DMS79 (cell line): ENCODE measurements at places on chromosomes 2 and 18.

- no peak for DNase-seq
These were observed 447.5 kb upstream of the FSIP2 start for GRCh38 chr2:185291035-185291647.

- DNase-seq = no peak
These were observed 242.8 kb downstream of the NEDD4L start for GRCh38 chr18:58286632-58287352.

GRCh38 chr2:108449410-108450130 is 564 bp downstream of the GCC2 start:
- peak; percentile 47 for DNase-seq

DNA sequence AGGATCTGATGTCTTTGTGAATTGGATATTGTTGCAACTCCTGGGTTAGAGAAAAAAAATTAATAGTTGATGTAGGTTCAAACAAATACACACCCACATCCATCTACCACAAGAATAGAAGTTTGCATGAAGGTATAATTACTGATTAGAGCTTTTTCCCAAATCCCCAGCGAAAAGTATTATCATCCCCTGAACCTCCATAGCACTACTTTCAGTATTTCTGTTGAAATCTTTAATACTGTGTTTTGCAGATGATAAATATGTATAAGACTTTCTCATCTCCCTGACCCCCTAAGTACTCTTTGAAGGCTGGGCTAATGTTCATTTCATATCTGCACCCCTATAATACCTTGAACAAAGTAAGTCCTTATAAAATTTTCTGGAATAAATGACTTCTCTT is 6.4 kb downstream of the FN1 start:
- DNase-seq = no peak

GRCh38 chr2:42316910-42317309 is 44.1 kb downstream of the COX7A2L start:
- no peak for DNase-seq

DNA sequence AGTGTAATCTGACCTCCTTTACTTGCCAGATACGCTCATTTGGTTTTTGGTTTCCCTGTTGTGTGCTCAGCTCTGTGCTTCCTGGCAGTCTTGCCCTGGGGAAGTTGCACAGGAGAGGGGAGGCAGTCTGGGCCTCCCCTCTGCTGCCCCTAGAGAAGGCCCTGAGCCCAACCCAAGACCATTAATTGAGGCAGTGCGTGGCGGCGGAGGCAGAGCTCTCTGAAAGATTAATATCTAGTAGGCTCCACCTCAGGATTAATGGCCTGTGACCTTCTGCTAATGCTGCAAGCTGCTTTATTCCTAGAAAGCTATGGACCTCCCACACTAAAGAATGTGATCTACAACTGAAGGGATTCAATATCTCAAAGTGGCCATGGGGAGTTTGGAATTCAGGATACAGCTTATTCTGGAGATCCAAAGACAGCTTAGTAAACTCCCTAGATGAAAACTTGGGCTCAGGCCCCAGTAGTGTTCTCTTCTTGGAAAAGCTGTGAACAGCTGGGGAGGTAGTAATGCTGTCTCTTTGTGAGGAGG is 41.4 kb upstream of the MAPRE2 start:
- peak; percentile 54 for DNase-seq

GRCh38 chr2:159185401-159186130 is 100.9 kb downstream of the WDSUB1 start:
- no peak for DNase-seq

- DNase-seq = peak; percentile 2
These were observed 32.4 kb downstream of the ASB1 start for GRCh38 chr2:238459081-238459629.

DNA sequence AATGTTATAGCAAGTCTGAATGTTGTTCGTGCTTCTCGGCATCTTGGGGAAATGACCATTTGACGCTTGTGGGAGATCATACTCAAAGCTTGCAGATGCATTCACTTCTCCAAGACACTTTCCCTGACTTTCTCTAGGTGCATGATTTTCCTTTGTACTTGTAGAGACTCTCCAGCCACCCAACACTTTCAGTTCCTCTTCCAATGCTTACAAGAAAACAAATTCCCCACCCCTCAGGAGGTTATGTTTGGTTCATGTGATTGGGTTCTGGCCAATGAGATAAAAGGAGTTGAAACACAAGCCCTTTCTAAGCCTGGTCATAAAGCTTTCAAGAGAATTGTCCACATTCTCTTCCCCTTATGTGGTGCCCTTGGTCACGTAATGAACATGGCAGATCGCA is 156.3 kb downstream of the EPHA4 start:
- no peak for DNase-seq

DNA sequence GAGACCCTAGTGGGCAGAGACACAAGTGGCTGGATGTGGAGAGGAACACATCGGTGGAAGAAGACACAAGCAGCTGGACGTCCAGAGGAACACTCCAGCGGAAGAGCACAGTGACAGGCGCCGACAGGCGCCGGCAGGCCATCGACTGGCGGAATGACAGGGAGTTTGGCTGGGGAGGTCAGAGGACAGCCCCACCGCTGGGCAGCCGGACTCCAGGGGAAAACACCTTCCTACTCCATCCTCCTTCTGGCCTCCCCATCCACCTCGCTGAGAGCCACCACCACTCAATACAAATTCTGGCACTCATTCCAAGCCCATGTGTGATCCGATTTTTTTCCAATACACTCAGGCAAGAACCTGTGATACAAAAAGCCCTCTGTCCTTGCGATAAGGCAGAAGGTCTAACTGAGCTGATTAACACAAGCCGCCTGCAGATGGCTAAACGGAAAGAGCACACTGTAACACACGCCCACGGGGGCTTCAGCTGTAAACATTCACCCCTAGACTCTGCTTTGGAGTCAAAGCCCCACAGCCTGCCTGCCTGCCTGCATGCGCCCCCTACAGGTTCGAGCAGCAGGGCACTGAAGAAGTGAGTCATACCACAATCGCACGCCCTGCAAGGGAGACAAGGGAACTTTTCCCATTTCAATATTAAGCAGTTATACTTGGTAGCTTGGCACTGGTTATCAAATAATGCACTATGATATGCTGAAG is 50.2 kb upstream of the LRP1B start:
- DNase-seq = no peak

- DNase-seq = no peak
These were observed 136.1 kb upstream of the CHAC2 start for GRCh38 chr2:53631313-53632125.

DNA sequence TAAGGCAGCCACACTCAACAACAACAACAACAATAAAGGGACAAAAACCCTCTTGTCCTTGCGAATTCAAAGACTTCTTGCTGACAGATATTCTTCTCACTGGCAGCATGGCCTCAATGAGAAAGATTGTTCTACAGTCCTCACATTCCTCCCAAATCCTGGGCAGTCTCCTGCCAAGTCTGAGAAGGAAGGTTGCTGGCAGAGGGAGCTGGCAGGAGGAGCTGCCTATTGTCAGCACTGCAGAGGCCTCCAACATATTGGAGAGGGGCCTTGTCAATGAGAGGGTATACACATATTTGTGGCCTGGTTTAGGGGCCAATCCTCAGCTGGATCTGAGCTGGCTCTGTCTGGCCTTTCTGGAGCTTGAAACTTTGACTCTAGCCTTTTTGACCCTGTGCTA is 63.5 kb downstream of the LAMA3 start:
- DNase-seq = no peak

DNA sequence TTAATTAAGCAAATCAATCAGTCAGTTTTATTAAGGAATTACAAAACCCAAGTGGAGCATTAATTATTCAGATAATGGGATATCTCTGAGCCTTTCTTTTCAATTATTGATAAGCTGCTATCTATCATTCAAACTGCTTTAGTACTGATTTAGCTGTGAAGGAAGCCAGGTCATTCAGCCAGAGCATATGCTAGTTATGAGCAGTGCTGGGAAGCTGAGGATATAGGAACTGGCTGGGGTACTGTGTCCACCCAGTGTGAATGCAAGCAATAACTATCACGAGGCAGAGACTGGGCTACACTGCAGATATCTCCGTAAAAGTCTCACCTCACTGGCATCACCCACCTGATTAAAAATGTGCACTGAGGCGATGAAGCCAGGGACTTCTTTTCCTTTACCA is 496.7 kb upstream of the PIK3C3 start:
- DNase-seq = no peak

GRCh38 chr2:45510701-45511420 is 100.2 kb downstream of the SRBD1 start:
- no peak for DNase-seq

DNA sequence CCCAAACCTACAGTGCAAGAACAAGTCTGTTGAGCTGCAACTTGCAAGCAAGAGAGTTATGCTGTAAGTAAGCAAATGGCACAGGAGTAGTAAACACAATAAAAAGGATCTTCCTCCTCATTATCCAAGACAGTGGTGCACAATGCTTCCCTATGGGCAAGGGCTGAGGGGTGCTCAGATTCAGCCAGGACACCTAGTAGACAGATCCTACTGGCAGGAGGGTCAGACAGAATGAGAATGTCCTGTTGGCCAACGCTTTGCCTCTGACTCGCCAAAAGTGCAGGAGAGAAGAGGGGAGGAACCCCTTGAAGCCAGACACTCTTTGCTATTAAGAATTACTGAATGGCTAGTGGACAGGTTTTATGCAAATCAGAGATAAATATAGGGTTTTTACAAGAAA is 280.4 kb upstream of the SESTD1 start:
- DNase-seq = no peak

DNA sequence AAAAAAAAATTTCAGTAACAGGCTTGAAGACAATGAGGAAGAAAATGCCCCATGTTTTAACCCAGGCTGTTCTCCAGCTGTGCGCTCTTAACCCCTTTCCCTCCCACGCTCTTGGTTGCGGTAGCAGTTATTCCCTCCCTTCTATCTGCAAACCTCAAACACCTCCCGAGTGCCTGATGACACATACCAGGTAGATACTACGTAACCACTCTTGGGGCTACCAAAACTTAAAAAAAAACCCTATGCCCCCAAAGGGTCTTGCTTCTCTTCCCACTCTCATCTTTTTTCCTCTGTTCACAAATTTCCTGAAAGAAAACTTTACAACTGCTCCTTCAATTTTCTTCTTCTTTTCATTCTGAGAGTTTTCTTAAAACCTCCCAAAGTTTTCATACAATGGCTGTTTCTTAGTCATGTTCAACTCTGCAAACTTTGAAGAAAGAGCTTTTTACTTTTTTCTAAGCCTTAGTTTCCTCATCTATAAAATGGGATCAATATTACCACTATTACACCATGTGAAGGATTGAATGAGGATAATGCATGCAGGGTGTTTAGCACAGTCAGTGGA is 4.9 kb upstream of the DRC1 start:
- DNase-seq = no peak

DNA sequence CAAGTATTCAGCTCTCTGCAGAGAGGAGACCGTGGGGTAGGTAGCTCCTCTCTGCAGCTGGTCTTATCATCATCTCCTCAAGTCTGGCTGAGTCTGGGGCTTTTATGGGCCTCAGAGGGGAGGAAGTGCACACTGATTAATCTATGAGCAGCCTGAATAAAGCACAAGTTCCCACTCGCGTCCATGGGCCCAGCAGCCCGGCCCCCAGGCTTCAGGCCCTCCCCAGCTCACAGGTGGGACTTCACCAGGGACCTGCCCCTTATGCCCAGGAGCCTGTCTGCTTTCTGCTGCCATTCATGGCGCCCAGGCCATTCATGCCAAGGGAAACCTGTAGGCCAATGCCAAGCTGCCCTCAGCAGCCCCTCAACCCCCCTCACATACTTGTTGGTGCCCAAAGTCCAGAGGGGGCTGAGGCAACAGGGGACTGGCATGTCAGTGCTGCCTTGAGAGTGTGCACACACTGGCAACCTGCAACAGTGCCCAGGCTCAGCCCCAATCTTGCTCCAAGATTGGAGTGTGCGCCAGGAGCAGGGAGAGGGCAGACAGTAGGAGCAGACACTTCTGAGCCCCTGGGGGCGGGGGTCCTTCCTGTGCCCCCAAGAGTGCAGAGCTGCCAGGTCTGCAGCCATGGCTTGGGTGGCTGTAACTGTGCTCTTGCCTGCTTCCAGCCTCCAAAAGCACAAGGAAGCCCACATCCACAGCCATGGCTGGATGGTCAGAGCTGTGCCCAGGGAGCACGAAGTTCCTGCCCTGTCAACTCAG is 375.6 kb upstream of the VWC2L start:
- no peak for DNase-seq

DNA sequence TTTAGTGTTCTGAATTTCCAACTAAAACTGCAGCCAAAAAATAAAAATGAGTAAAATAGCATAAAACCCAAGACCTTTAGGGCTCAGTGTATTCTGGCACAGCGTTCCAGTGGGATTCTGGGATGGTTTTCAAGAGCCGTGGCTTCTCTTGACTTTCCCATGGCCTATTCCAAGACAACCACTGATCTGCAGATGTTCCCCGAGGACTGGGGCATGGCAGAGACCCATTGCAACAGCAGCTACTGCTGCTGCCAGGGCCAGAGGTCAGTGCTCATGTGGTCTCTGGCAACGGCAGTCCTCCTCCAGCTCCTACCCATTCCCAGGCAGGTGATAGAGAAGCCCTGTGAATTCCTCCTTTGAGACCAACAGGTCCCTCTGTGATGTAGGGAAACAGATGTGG is 26.8 kb downstream of the TNP1 start:
- no peak for DNase-seq

- DNase-seq = no peak
These were observed 794.2 kb downstream of the ERBB4 start for GRCh38 chr2:211744379-211744778.

DNA sequence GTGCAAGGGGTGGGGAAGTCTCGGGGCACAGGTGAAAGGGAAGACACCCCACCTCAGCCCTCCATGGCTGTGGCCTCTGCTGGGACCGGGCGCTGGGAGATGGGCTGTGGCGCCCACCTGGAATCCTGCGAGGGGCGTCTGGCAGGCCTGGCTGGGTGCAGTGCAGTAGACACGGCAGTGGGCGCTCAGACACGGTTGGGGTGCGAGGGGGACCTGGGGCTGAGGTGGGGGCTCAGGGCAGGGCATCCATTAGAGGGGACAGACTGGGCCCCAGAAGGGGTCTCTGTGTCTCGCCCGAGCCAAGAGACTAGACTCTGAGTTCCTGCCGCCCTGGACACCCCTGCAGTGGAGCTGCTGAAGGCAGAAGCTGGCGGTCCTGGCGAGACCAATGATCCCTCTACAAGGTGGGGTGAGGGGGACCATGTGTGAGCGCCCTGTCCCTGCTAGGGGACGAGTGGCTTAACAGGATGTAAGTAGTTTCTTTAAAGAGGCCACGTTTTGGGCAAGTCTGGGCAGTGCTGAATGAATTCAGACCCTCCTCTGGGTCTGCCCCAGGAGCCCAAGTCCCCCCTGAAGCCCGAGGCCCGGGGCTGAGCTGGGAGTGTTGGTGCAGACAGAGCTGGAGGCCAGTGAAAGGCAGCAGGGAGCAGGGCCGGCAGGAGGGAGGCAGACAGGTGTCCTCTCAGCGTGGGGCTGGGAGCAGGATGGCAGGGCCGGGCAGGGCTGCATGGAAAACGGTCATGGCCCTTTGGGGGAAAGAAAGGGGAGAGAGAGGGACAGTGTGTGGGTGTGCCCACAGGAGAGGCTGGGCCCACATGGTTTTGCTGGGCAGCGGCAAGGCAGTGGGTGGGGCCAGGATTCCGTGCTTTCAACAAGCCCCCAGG is 57.2 kb downstream of the HS6ST1 start:
- no peak for DNase-seq

DNA sequence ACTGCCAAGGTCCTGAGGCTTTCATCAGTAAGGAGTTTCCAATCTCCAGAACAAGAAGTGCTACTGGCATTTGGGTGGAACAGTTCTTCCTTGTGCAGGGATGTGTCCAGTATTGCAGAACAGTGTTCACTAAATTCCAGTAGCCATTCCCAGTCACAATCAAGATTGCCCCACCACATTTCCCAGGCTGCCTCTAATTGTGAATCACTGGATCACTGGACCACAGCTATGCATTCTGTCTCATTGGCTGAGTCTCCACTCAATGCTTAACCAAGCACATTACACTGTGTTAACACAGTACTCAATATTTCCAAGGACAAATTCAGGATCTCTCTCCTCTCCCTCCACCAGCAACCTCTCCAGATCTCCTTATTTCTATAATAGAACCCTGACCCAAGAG is 160.2 kb upstream of the CCDC150 start:
- no peak for DNase-seq
